Cerebellar cortex (tissue), 1 donor: ENCODE measurements at places on chromosomes 1 and 21.
A peak's percentile ranks its signal among the peaks of the same experiment; 100 is the strongest.

DNA sequence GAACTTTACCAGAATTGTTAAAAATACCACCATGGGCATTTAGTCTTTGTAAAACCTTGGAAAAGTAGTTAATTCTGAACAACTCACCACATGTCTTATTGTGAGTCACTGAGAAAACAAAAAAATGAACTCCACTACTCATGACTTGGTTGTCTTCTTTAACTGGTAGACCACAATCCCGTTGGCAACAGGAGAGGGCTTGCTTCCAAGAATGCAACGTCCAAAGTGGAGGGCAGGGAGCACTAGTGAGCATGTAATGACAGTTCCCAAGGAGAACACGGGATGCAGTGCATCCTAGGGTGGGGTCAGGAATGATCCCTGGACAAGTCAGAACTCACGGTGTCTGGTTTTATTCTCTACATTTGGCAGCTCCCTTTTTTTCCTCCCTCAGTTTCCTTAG lies 15.2 kb upstream of the HMCN1 start:
- peak; percentile 22 for DNase-seq

GRCh38 chr1:204473400-204473965 lies 21.1 kb downstream of the PIK3C2B start:
- DNase-seq, result no peak

- DNase-seq, result no peak
Observed at GRCh38 chr1:10555635-10556429, 81.1 kb downstream of the PEX14 start.

GRCh38 chr1:107138767-107139445 lies 1.9 kb upstream of the NTNG1 start:
- DNase-seq, result no peak

DNA sequence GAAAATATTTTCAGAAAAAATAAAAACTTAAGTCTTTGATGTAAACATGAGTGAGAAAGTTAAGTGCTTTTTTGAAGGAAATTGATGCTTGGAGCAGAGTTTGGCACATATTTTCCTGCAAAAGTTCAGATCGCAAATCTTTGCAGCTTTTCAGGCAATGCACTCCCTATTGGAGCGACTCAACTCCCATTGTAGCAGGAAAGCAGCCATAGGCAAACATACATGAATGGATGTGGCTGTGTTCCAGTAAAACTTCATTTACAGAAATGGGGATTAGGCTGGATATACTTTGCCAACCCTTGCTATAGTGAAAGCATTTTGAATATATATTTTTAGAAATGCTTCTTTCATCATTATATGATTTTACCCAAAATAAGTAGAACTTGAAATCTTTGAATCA lies 8.1 kb downstream of the AGL start:
- DNase-seq, result no peak

DNA sequence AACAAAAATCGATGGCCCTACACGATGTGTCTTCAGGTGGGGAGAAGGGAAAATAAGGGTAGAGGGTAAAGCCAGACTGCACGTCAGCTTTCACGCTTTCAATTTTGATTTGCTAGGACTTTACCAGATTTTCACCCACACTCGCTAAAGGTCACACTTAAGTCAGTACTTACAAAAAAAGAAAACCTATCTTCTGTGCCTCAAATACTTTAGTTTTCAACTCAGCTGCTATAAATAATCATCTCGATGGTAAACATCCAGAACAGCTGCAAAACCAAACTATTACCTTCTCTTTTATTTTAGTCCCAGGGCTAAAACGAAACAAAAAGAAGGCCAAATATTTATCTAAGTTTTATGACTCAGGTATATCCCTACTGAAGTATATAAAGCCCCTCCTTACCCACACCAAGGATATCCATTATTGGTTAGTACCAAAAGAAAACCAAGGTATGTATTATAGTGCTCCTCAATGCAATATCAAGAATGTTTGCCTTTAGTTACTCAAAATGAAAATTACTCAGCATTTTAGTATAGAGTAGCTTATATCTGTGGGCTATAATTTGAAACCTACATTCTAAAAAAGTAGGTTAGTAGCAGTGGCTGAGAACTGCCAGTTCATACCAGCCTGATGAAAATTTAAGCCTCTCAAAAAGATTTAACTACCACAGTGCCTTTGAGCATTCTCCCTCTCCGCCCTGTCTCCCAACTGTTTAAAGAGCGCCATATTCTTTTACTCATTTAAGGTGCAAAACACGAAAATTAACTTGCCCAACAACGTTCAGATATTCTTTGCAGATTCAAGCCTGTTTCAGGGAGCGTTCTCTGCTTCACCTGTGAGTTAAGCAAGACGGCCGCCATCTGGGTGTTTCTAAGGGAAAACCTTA lies 1.5 kb downstream of the CSDE1 start:
- no peak for DNase-seq

DNA sequence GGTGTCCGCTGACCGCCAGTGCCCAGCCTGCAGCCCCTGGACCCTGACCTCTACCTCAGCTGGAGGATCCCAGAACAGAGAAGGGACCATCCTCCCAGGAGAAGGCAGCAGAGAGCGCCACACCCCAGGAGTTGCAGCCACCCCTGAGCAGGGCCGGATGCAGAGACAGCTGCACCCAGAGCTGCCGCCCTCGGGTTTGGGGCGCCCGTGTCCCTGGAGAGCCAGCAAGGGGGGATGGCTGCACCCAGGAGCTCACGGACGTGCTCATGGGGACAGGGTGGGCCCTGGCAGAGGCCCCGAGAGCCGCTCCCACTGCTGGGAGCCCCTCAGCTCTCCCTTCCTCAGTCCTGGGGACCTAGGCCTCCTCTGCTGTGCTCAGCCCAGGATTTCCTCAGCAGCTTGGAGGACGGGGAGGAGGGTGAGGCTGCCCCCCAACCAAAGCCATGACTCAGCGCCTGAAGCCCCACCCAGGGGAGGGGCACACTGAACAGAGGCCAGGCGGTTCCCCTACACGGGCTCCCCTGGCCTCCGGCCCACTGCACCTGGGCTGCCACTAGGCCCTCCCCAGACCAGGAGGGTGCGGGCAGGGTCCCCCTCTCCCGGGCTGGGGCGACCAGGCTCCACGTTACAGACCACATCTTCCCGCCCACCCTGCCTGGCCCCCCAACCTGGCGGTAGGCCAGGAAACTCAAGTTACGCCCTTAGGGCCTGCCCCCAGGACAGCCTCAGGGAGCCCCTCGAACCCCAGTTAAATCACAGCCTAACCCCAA lies 2.2 kb downstream of the ACAP3 start:
- peak; percentile 42 for DNase-seq

DNA sequence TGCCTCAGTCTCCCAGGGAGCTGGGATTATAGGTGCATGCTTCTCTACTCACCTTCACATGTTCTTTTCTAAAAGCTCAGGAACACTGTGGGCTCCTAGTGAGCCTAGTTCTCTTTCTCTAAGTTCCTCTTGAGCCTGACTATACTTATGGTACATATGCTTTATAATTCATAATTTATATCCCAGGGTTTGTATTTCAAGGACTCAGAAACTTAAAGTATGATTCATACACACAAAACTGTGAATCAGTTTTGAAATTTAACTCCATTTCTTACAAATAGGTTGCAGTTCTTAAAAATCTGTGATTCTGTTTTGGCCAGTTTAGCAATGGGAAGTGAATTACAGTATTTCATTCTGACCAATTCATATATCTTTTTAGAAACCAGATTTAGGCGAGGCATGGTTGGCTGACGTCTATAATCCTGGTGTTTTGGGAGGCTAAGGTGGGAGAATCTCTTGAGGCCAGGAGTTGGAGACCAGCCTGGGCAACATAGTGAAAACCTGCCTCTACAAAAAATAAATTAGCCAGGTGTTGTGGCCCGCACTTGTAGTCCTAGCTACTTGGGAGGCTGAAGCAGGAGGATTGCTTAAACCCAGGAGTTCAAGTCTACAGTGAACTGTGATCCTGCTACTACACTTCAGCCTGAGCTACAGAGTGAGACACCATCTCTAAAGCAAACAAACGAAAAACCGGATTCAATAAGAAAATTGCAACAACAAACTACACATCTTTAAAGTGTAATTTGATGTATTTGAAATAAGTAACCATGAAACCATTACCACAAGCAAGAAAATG lies 15.6 kb downstream of the RASAL2 start:
- DNase-seq, result no peak

DNA sequence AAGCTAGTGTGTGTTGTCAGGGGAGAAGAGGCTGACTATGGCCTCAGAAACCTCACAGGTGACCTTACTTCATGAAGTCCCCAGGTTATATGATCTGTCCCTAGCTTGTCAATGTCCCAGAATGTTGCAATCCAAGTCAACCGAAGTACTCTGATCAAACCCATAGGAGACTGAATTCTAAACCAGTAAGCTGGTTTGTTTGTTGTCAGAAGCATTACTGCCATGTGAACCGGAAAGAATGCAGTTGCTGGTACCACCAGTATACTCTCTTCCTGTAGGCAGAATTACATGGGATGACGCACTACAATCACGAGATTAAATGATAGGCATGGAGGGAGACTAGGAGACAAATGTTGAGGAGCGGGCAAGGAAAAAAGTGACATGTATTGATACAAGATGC lies 26.1 kb upstream of the MAN1A2 start:
- no peak for DNase-seq

GRCh38 chr1:160860840-160861505 lies 1.7 kb downstream of the CD244 start:
- no peak for DNase-seq

- DNase-seq, result no peak
Observed at GRCh38 chr1:197841158-197841557, 61.3 kb upstream of the C1orf53 start.
